ENCODE measurements at places on chromosomes 7 and 10.

GRCh38 chr10:104117839-104118323 lies 4.1 kb upstream of the SFR1 start:
- H3K4me1 ChIP-seq: peaks cover 15% of the 10 kb centered on the region
- DNase-seq: no peak
- no peaks in the 10 kb centered on the region for H3K27me3 ChIP-seq
- H3K36me3 ChIP-seq: no peaks in the 10 kb centered on the region

DNA sequence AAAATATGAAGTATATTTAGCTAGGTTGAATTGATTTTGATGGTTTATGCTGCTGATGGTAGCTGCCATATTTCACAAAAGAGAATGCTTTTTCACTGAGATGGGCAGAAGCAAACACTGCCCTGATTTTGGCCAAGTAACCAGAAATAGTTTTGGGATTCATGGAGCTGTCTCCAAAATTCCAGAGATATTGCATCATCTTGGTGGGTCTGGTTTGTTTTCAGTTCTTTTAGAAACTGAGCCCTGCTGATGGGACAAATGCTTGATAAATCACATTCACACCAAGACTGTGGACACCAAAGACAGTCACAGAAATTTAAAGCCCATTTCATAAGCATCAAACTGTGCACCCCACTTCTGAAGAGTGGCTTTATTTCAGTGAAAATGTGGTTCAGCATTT lies 140.5 kb downstream of the BICC1 start:
- H3K36me3 ChIP-seq: no peaks in the 10 kb centered on the region
- no peak overlapping the region for H3K4me3 ChIP-seq
- no peaks in the 10 kb centered on the region for H3K27me3 ChIP-seq
- no peak for DNase-seq
- H3K27ac ChIP-seq: no peak overlapping the region

- no peaks in the 10 kb centered on the region for H3K36me3 ChIP-seq
- H3K4me1 ChIP-seq: no peaks in the 10 kb centered on the region
- H3K4me3 ChIP-seq: no peak overlapping the region
- H3K27ac ChIP-seq: no peak overlapping the region
- no peak for DNase-seq
These were observed 8.9 kb upstream of the PNLIP start for GRCh38 chr10:116536810-116537209.

GRCh38 chr10:53833908-53834307 lies 967.1 kb downstream of the PCDH15 start:
- H3K27ac ChIP-seq: no peak overlapping the region
- no peak overlapping the region for H3K4me3 ChIP-seq
- no peaks in the 10 kb centered on the region for H3K27me3 ChIP-seq

DNA sequence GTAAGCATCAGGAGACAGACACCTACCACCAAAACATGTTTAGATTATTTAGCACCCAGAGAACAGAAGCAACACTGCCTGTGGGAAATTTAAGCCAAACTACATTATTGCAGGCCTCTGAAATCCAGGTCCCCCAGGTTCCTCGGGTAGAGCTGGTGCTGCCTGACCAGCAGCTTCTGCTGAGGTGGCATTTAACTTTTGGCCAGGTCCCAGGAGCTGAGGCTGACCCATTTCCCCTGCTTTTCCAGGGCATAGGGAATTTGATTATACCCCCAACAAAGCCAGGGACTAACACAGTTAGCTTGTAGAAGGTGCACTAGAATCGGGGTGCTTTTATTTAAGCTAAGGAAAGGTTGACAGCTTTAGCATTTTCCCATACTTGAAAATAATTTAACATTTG lies 4.7 kb downstream of the LRRC4 start:
- H3K27me3 ChIP-seq: no peaks in the 10 kb centered on the region
- peaks cover 18% of the 10 kb centered on the region for H3K4me1 ChIP-seq
- H3K4me3 ChIP-seq: no peak overlapping the region
- no peak overlapping the region for H3K27ac ChIP-seq
- DNase-seq: no peak

GRCh38 chr7:11830582-11831155 lies 1.3 kb downstream of the THSD7A start:
- peak overlapping the region; percentile 53 for H3K4me3 ChIP-seq
- no peaks in the 10 kb centered on the region for H3K36me3 ChIP-seq
- H3K4me1 ChIP-seq: no peaks in the 10 kb centered on the region
- no peak for DNase-seq
- H3K27ac ChIP-seq: peak overlapping the region; percentile 88

DNA sequence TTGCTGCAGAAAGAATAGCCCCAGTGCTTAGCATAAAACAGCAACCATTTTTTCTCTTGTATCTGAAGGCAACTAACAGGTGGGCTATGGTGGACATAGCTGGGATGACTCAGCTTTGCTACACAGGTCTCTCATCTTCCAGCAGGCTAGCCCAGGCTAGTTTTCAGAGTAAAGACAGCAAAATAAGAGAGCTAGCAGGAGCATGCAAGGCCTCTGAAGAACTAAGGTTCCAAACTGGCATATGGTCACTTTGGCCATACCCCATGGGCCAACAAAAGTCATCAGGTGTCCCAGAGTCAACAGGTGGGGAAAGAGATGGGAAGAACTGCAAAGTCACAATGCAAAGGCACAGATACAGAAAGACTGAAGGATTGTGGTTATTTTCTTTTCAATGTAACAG lies 571.6 kb upstream of the MGMT start:
- no peak overlapping the region for H3K27ac ChIP-seq
- no peaks in the 10 kb centered on the region for H3K36me3 ChIP-seq

DNA sequence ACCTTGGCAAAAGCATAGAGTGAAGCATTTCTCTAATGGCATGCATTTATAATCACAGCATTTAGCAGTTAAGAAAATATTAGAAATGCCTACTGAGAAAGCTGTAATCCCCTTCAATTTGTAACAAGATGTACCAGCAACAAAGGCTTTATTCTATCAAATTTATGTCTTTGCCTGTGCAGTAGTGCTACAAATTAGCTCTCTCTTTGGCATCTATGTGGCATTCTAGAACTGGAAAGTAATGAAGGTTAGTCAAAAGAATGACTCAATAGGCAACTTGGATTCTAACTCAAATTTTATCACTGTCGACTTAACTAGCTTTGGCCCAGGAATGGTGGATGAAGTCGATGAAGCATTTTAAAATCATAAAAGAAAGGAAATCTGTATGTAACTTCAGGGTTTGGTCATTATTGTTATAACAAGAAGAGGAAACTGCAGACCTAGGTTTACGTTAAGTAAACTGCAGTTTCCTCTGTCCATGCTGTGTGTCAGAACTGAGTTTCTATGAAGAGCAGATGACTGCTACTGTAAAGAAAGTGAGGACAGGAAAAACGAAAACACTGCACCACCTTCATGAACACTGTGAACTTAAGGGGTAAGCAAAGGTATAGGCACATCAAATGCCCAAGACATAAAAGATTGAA lies 140.0 kb downstream of the RAPGEF5 start:
- H3K27ac ChIP-seq: peak overlapping the region; percentile 71
- peaks cover 25% of the 10 kb centered on the region for H3K4me1 ChIP-seq
- H3K27me3 ChIP-seq: no peaks in the 10 kb centered on the region
- peak overlapping the region; percentile 46 for H3K4me3 ChIP-seq

GRCh38 chr7:30330134-30331111 lies 46.0 kb downstream of the ZNRF2 start:
- H3K27me3 ChIP-seq: no peaks in the 10 kb centered on the region
- DNase-seq: no peak
- no peak overlapping the region for H3K27ac ChIP-seq
- peaks cover 5% of the 10 kb centered on the region for H3K36me3 ChIP-seq
- H3K4me3 ChIP-seq: no peak overlapping the region

DNA sequence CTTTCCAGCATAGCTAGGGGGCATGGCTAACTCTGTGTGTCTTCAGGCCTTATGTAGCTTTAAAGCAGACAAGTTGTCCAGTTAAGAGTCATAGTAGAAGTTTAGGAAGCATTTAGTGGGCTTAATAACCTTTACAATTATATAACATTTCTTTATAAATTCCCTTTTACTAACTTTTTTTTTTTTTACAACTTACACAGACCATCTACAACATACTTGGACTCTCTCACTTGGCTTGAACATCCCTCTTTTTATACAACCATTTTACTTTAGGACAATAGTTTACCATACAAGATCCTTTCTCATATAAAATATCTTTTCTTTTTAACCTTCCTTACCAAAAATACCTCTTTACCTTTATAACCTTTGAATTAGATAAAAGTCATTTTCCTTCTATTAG lies 26.3 kb downstream of the SP4 start:
- H3K4me3 ChIP-seq: no peak overlapping the region
- no peaks in the 10 kb centered on the region for H3K36me3 ChIP-seq
- no peak for DNase-seq
- no peaks in the 10 kb centered on the region for H3K4me1 ChIP-seq
- H3K27ac ChIP-seq: no peak overlapping the region

GRCh38 chr7:151844825-151845200 lies 32.1 kb downstream of the PRKAG2 start:
- no peak for DNase-seq
- H3K27me3 ChIP-seq: no peaks in the 10 kb centered on the region
- no peaks in the 10 kb centered on the region for H3K4me1 ChIP-seq
- H3K27ac ChIP-seq: no peak overlapping the region
- no peak overlapping the region for H3K4me3 ChIP-seq

GRCh38 chr7:30617359-30617758 lies 22.7 kb downstream of the GARS1 start:
- no peak overlapping the region for H3K4me3 ChIP-seq
- no peaks in the 10 kb centered on the region for H3K27me3 ChIP-seq
- no peaks in the 10 kb centered on the region for H3K36me3 ChIP-seq
- H3K27ac ChIP-seq: no peak overlapping the region
- no peak for DNase-seq

GRCh38 chr10:69130251-69130650 lies 6.3 kb downstream of the VPS26A start:
- no peaks in the 10 kb centered on the region for H3K27me3 ChIP-seq
- no peaks in the 10 kb centered on the region for H3K36me3 ChIP-seq
- no peak overlapping the region for H3K4me3 ChIP-seq
- H3K4me1 ChIP-seq: peaks cover 9% of the 10 kb centered on the region
- no peak overlapping the region for H3K27ac ChIP-seq

- H3K4me1 ChIP-seq: no peaks in the 10 kb centered on the region
- H3K27ac ChIP-seq: no peak overlapping the region
- no peaks in the 10 kb centered on the region for H3K27me3 ChIP-seq
- no peaks in the 10 kb centered on the region for H3K36me3 ChIP-seq
These were observed 15.7 kb upstream of the ARMC3 start for GRCh38 chr10:22911889-22912762.

DNA sequence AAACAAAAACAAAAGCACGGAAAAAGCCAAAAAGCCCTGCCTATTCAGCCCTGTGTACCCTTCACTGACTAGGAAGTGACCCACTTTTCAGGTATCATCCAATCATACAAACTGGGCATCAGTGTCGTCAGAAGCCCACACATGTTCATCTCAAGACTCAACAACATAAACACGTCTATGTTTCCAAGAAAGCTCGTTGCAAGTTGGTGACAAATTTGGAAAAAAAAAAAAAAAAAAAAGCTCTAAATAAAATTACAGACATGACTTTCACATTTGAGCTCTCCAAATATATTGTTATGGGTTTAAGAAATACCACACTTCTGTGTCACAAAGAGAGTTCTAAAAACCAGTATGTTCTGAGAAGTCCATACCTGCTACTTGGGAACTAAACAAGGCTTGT lies 204.7 kb upstream of the KLF14 start:
- peaks cover 17% of the 10 kb centered on the region for H3K36me3 ChIP-seq
- H3K27ac ChIP-seq: no peak overlapping the region
- DNase-seq: no peak

- H3K4me1 ChIP-seq: no peaks in the 10 kb centered on the region
- no peak overlapping the region for H3K27ac ChIP-seq
- no peaks in the 10 kb centered on the region for H3K27me3 ChIP-seq
- no peak overlapping the region for H3K4me3 ChIP-seq
- H3K36me3 ChIP-seq: no peaks in the 10 kb centered on the region
These were observed 268.0 kb downstream of the ANKRD7 start for GRCh38 chr7:118492466-118492865.

DNA sequence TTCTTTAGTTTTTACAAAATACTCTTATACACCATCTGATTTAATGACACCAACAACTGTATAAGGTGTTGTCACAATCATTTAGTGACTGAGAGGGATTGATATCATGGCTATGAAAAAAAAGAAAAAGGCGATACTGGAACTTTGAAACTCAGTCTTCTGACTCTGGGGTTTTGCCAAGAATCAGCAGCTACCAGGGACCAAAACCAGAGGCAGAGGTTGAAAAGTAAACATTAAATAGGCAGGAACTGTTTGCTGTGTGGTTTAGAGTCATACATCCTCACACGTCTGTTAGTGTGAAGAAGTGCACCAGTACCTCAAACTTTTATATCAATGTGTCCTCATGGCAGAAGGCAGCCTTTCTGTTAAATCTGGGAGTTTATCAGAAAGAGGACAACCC lies 19.9 kb upstream of the GGCT start:
- no peaks in the 10 kb centered on the region for H3K36me3 ChIP-seq
- H3K4me3 ChIP-seq: no peak overlapping the region
- H3K27me3 ChIP-seq: no peaks in the 10 kb centered on the region
- H3K4me1 ChIP-seq: no peaks in the 10 kb centered on the region
- DNase-seq: no peak

- H3K27me3 ChIP-seq: no peaks in the 10 kb centered on the region
- peak overlapping the region; percentile 95 for H3K27ac ChIP-seq
- H3K4me3 ChIP-seq: no peak overlapping the region
- DNase-seq: no peak
- no peaks in the 10 kb centered on the region for H3K36me3 ChIP-seq
These were observed 52.1 kb downstream of the FAM53B start for GRCh38 chr10:124692100-124692446.

GRCh38 chr10:16742165-16742960 lies 74.9 kb downstream of the RSU1 start:
- no peak for DNase-seq
- H3K4me3 ChIP-seq: no peak overlapping the region
- H3K27ac ChIP-seq: no peak overlapping the region
- H3K36me3 ChIP-seq: no peaks in the 10 kb centered on the region
- H3K27me3 ChIP-seq: no peaks in the 10 kb centered on the region

DNA sequence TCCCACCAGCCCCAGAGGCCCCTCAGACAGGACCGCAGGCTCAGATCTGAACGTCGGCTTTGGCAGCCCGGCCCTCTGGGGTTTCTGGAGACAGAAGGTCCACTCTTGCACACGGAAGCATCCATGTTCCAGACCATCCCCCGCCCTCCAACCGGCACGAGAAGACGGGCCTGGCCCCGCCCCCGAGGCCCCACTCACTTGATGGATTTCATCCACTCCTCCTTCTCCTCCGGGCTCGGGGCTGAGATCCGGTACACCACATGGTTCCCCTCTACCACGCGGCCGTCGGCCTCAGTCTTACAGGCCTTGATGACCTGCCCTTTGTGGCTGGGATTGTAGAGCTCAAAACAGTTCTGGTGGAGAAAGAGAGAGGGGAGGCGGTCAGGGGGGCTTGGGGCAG lies 107.3 kb downstream of the CYTH3 start:
- H3K36me3 ChIP-seq: no peaks in the 10 kb centered on the region
- H3K4me1 ChIP-seq: peaks cover 25% of the 10 kb centered on the region
- no peaks in the 10 kb centered on the region for H3K27me3 ChIP-seq
- no peak overlapping the region for H3K4me3 ChIP-seq

GRCh38 chr10:62093863-62094291 lies 174.8 kb downstream of the RTKN2 start:
- H3K4me3 ChIP-seq: no peak overlapping the region
- H3K27me3 ChIP-seq: no peaks in the 10 kb centered on the region
- peak overlapping the region; percentile 23 for H3K27ac ChIP-seq
- DNase-seq: no peak

GRCh38 chr7:30351724-30352123 lies 67.3 kb downstream of the ZNRF2 start:
- DNase-seq: no peak
- no peaks in the 10 kb centered on the region for H3K36me3 ChIP-seq
- peaks cover 10% of the 10 kb centered on the region for H3K4me1 ChIP-seq
- no peaks in the 10 kb centered on the region for H3K27me3 ChIP-seq
- H3K4me3 ChIP-seq: no peak overlapping the region

- no peak overlapping the region for H3K4me3 ChIP-seq
- no peaks in the 10 kb centered on the region for H3K27me3 ChIP-seq
- no peak overlapping the region for H3K27ac ChIP-seq
- DNase-seq: no peak
These were observed 44.6 kb upstream of the ANAPC16 start for GRCh38 chr10:72171175-72171630.

Data from tibial nerve (tissue), 4 donors.